Tongue (tissue), 3 donors: ENCODE measurements at places on chromosomes 6 and 20.

DNA sequence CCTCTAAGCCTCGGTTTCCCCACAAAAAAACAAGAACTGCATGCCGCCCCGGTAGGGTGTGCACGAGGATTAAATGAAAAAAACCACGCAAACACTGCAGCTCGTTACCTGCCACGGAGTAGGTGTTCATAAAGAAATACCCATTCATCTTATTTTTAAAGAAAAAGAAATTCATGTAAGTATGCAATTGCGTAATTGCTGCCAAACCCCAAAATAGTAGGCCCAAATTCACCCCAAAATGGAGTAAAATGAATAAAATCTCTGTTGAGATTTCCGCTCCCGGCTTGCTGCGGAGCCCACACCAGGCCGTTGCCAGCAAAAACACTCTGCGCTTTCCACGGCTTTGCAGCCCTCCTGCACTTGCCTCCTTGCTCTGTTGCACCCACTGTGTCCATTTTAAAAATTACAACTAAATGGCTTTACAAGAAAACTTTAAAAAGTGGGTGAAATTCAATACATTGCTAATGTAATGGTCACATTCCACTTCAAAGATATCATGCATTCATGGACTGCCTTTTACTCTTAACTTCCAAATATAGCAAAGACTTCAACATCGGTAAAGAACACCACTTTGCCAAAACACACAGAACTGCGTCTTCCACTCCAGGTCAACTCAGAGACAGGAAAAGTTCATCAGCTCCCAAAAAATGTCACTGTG is 125.0 kb downstream of the ZMYND8 start:
- no peak for DNase-seq

- DNase-seq = no peak
Measured at GRCh38 chr20:63182425-63182824, 33.5 kb downstream of the YTHDF1 start.

DNA sequence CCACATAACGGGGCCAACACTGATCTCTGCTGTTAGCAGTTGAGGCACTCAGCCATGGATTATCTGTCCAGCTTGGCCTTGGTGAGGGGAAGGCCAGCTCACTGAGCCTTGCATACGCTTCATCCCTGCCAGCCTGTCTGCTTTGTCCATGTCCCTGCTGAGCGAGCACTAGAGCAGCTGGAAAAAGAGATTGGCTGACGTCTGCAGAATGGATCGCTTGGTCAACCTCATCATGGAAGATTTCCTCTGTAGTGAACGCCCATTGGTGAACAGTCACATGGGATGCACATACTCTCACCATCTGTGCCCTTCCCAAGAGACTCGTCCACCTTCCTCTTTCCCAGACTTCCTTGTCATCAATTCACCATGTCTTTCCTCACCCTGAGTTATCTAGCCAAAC is 26.9 kb downstream of the MUC22 start:
- no peak for DNase-seq

- no peak for DNase-seq
Measured at GRCh38 chr6:72966628-72967280, 258.5 kb downstream of the KHDC1L start.

DNA sequence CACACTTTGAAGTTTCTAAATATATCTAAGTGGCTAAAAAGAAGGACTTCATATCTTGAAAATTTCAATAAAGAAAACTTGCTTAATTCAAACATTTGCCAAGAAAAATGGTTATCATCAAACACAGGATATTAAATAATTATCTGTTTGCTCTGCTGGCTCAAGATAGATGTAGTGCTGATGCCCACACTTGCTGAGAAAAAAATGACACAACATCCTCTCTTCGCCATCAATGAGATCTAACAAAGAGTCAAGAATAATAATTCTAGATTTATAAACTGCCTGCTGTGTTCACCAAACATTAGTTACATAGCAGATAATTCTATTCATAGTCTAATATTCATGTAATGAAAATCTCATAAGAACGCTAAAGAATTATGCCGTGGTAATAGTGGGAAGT is 93.6 kb downstream of the EPHA7 start:
- DNase-seq = no peak

GRCh38 chr6:144248003-144248402 is 37.1 kb upstream of the UTRN start:
- no peak for DNase-seq

- DNase-seq = no peak
Measured at GRCh38 chr6:91020744-91021143, 433.9 kb upstream of the MAP3K7 start.
